Ascending aorta (tissue), 2 donors: ENCODE measurements at places on chromosomes 11 and 22. TPM values are rescaled to one million over a fixed set of nuclear protein-coding genes. Genes with fewer than 3 reads are reported as not detected.

DNA sequence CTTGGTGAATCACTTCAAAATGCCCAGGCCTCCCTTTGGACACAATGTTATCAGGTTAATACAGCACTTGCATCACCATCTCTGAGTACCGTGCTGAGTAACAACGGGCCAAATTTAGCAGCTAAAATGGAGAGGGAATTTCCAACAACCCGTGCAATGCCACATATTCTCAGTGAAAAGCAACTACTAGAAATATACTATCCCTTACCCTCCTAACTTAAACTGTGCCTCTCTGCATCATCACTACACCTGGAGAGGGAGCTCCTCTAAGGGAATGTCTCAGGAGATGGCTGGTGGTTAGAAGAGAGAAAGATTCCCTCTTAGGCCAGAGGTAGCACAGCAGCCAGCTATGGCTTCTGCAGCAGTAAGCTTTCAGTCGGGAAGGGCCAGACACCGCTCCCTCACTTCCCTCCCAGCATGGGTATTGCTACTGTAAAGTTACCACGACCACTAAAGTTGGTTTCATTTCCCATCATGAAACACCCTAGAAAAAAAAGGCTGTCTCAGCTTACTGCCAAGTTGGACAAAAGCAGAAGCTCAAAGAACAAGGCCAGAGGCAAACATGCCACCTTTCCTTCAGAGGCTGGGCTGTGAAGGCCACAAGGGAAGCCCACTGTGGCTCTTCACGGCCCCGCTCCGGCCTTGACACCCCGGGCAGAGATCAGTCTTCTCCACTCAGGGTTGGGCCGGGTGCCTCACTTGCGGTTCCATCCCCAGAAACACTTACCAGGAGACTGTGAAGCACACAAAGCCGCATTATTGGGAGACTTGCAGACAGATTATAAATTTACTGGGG, 3.9 kb downstream of the MAML2 start:
- no peaks in the 10 kb centered on the region for H3K27me3 ChIP-seq
- H3K36me3 ChIP-seq = no peaks in the 10 kb centered on the region
- H3K4me3 ChIP-seq = peak overlapping the region; percentile 59
- peak overlapping the region; percentile 86 for H3K27ac ChIP-seq
- no peak for DNase-seq

P2RY6 gene
- total RNA-seq = 8.8 TPM

DNA sequence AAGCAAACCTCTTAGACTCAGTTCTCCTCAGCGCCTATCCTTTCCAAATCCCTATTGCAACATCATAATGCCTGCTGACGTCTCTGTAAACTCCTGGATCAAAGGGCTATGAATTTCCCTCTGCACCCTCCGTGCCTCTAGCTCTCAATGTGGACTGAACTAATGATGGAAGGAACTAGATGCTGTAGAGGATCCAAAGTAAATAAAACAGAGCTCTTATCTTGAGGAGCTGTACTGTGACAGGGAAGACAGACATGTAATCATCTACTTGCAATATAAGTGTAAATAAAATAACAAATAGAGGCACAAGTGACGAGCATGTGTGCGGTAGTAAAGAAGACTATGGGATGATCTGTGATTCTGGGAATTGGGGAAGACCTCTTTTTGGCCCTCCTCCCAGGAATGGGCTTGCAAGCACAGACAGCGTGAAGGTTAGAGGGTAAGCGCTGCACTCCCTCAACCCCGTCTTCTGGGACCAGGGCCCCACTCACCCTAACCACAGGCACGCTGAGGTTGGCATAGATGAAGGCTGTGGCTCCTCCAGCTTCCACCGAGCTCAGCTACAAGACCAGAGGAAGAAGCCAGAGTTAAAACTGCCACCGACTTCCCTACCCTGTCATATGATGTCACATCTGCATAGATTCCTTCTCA, 42.2 kb downstream of the P4HA3 start:
- no peak for DNase-seq
- H3K27me3 ChIP-seq = no peaks in the 10 kb centered on the region
- no peaks in the 10 kb centered on the region for H3K4me1 ChIP-seq
- no peak overlapping the region for H3K27ac ChIP-seq
- H3K4me3 ChIP-seq = no peak overlapping the region
- no peaks in the 10 kb centered on the region for H3K36me3 ChIP-seq

DNA sequence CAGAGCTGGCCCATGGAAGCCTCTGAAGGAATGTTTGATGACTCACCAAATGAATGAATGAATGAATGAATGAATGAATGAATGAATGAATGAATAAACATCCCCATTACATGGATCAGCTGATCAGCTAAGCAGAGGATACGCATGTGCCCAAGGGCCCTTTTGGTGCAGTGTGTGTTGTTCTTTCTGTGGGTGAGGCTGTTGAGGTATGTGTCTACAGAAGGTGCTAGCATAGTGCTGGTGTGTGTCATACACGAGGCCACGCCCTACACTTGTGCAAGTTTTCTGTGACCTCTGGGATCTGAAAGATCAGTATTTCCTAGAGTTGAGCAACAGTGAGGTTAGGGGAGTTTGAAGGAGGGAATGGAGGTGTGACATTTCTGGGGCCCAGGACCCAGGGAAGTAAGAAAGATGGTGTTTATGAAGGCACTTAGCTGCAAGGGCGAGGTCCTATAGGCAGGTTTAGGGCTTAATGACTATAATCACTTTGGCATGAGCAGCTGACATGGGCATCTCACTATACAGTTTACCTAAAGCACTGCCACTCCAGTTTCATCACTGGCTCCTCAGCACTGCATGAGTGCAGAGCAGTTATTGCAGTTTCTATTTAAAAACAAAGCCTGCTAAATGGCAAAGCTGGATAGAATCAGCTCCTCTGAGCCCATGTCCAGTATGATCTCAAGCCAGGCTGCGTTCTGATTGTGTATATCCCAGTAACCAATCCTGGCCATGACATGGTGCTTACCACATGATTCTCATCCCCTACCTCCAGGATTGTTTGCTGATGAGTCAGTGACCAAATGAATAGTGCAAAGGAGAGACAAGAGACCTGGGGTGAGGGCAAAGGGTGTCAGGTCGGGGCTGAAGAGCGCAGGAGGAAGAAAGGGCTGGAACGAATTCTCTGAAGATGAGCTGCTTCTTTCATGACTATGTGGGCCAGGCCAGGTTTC, 36.4 kb upstream of the E2F8 start:
- DNase-seq = no peak
- no peaks in the 10 kb centered on the region for H3K27me3 ChIP-seq
- H3K4me1 ChIP-seq = no peaks in the 10 kb centered on the region
- H3K36me3 ChIP-seq = no peaks in the 10 kb centered on the region

NXPE2 gene
- total RNA-seq = not detected
